Myocyte (in vitro differentiated cells): ENCODE measurements at places on chromosomes 6 and 20. TPM values are rescaled to one million over a fixed set of nuclear protein-coding genes. Genes with fewer than 3 reads are reported as not detected.

PI16 gene
- total RNA-seq, result not detected in 2 replicates

SLC22A7 gene
- total RNA-seq, result not detected in 2 replicates

HLA-DOB gene
- not detected in 2 replicates for total RNA-seq

HLA-DQA1 gene
- not detected in 2 replicates for total RNA-seq

ROMO1 gene
- 227 and 282 TPM in 2 replicates for total RNA-seq
